ENCODE measurements at places on chromosomes 13 and 19. TPM values are rescaled to one million over a fixed set of nuclear protein-coding genes. Genes with fewer than 3 reads are reported as not detected.
A peak's percentile ranks its signal among the peaks of the same experiment; 100 is the strongest.

PTH2 gene
- not detected for total RNA-seq

- peak; percentile 60 for DNase-seq
Observed at GRCh38 chr13:99656092-99656745, 154.9 kb downstream of the TM9SF2 start.

RFPL4AL1 gene
- total RNA-seq: not detected

DNA sequence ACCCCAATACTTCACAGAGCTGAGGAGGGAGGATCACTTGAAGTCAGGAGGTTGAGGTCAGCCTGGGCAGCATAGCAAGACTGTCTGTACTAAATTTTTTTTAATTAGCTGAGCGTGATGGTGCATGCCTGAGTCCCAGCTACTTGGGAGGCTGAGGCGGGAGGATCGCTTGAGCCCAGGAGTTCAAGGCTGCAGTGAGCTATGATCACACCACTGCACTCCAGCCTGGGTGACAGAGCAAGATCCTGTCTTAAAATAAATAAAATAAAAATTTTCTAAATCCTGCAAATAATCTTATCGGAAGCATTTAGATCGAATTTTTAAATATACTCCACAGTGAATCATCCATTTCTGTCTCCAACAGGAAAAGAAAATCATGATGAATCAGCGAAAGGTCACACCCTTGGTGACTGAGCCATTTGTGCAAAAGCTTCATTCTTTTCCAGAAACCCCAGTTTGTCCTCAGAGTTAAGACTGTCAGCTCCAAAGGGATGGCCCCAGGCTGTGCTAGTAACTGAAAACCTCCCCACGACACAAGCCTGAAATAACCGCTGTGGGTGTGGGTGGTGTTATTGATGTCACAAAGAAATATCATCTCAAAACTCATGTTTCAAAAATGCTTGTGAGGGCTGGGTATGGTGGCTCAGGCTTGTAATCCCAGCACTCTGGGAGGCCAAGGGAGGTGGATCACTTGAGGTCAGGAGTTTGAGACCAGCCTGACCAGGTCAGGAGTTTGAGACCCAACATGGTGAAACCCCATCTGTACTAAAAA lies 167.6 kb downstream of the PTPRS start:
- DNase-seq: peak; percentile 99

FUT2 gene
- not detected for total RNA-seq

- DNase-seq: no peak
Observed at GRCh38 chr19:33756177-33756576, 40.5 kb upstream of the KCTD15 start.

DNA sequence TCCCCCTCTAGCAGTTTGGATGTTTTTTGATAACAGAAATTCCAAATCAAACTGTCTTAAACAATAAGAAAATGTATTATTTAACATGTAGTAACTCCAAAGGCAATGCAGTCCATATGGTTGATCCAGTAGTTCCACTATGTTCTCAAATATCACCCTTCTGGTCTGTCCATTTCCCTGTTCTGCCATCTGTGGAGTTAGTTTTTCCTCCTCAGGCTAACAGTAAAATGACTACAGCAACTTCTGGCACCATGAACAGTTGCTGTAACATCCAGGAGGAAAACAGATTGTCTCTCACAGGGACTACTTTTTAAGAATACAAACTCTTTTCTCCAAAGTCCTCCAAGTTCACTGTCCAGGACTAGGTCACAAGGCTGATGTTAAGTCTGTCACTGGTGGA lies 455.4 kb downstream of the FGF14 start:
- DNase-seq: no peak

DNA sequence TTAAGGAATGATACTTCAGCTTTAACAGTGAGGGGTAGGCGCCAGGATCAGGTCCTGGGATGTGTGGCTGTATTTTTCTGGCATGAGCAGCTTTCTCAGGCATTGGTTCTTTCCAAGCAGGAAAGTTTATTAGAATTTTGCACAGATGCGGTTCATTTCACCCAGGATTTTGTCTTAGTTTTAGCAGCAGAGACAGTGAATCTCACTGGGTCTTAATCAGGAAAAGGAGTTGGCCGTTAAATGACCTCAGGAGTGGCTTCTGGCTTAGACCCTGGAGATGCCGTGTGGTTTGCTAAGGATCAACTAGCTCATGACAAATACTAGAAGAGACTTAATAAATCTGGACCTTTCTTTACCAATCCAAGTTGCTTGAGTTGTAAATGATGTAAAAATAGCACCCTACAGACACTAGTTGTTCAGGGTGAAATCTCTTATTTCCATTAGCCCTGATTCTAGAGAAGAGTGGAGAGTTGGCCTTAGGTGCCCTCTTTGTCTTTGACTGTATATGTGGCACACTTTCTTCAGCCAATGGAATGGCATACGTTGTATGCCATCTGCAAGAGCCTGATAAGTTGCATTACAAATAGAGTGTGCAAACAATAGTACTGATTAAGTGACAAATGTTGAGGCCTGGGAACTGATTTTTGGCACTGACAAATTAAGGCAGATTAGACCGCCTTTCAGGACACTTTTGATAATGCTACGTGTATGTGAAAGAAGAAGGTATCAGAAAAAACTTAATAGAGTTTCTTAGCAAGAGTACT lies 34.0 kb downstream of the LRCH1 start:
- peak; percentile 35 for DNase-seq

ZNF429 gene
- 8.1 TPM for total RNA-seq

DNA sequence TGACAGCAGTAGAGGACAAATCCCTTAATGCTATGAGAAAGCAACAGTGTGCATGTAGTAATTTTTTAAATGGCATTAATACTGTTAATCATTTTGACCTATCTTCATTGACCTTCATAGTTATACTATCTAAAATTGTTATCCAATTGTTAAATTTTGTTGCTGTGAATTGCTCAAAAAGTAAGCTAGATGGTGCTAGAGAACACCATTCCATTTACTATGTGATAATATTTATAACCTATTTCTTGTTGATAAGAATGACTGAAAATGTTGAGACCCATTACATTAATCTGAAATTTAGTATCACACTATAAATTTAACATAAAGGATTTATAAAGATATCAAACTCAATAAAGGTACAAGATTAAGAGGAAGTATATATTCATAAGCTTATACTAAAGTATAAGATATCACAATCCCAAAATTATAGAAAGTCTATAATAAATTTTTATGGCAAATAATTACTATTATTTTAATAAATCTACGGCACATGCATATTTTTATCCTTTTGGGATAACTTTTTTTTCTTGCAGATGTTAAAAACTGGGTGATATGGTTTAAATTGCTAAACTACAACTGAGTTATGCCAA lies 1573.3 kb downstream of the PCDH9 start:
- no peak for DNase-seq

GRCh38 chr13:70579941-70580340 lies 471.7 kb upstream of the KLHL1 start:
- no peak for DNase-seq

DNA sequence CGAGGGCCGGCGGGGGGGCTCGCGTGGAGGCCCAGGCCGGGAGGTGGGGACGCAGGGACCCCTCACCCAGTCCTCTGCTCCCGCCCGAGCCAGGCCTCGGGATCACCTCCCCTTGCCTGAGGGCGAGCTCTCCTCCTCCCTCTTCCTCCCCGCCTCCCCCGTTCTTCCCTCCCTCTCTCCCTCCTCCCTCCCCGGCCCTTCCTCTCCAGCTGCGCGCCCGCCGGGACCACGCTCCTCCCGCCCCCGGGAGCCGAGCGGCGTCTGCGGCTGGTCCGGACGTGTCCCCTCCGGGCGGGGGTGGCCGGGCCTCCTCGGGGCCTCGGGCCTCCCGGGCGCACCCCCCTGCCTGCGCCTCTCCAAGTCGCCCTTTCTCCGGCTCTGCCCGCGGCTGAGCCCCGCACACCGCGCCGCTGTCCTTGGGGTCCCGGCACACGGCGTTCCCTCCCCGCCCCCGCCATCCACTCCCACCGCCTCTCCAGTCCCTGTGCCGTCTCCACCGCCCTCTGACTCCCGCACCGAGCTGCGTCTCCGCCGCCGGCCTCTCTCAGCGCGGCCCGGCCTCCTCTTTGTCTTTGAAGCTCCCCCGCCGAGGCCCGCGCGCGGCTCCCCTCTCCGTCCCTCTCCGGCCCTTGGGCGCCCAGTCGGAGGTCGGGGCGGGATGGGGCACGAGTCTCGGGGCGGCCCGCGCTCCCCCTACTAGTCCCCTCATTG lies 5.7 kb downstream of the SOX1 start:
- DNase-seq: no peak

- DNase-seq: peak; percentile 17
Observed at GRCh38 chr19:10769533-10770491, 51.9 kb downstream of the DNM2 start.

OR4F17 gene
- not detected for total RNA-seq

DNA sequence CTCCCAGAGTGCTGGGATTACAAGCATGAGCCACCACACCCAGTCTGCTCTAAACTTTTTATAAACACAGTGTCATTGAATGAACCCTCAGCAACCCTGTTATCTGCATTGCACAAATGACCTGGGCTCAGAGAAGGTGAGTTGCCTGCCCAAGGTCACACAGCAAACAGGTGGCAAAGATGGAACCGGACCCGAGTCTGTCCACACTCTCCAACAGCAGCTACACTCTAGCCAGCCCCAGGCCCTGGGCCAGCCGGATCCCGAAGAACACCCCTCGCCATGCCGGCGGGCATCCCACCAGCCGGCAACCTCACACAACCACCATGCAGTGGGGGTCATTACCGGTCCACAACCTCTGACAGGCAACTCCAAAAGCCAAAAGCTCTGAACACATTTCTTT lies 14.5 kb downstream of the ERCC2 start:
- DNase-seq: no peak

All from RPMI7951 (cell line).